T-helper 17 cell (primary cell): ENCODE measurements at places on chromosomes 13 and 19. TPM values are rescaled to one million over a fixed set of nuclear protein-coding genes. Genes with fewer than 3 reads are reported as not detected.

The ACTMAP gene
- total RNA-seq, result 7.8 TPM

The ZNF829 gene
- 3.9 TPM for total RNA-seq

The CCDC169 gene
- total RNA-seq, result not detected

The KLK2 gene
- not detected for total RNA-seq

The ARL11 gene
- total RNA-seq, result not detected

The FPR3 gene
- not detected for total RNA-seq

The IL12RB1 gene
- 56.7 TPM for total RNA-seq

The OR7G1 gene
- not detected for total RNA-seq

- H3K36me3 ChIP-seq, result no peaks in the 10 kb centered on the region
- peaks cover 18% of the 10 kb centered on the region for H3K27me3 ChIP-seq
- no peak overlapping the region for H3K27ac ChIP-seq
- H3K4me1 ChIP-seq, result peaks cover 9% of the 10 kb centered on the region
- DNase-seq, result no peak
These were observed 22.1 kb upstream of the SACS start for GRCh38 chr13:23455401-23456185.

DNA sequence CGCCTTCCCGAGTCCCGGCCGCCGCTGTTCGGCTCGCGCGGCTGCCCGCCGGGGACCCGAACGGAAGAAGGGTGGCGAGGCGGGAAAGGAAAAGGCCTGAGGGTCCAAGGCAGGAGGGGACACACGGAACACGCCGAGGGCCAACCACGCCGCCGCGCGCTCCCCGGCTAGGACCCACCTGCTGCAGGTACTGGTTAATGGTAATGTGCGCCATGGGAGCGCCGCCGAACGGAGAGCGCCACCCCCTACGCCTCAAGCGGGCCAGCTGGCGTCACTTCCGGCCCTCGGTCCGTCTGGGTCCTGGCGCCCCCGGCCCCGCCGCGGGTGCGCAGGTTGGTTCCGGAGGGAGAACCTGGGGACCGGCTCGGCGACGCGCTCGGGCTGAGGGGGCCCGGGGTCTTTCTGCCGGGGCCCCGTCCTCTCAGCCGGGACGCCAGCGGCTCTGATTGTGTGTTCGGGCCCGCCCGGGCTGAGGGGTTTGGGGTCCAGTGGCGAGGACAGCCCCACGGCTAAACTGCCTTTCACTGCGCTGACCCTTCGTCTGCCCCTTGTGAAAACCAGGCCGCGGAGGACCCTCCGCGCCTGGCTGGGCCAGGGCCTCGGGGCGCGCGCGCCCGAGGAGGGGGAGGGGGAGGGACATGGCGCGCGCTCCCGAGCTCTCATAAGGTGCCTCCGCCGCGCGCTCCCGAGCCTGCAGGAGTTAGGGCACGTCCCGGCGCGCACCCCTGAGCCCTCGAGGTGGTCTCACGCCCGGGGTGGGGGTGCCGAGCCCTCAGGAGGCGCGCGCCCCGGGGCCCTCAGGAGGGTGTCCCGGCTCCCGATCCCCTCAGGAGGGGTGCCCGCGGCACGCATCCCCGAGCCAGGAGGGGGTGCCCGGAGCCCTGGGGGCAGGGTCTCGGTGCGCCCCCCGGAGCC, at the start of gene PCID2:
TSS of gene PCID2 (minus strand) at position 249 of the 915 bp plus-strand sequence. CDS start at position 214, 35 bp downstream.
- peak within 1 kb of the TSS; percentile 90 for H3K4me3 ChIP-seq
- peaks cover 41% of the 10 kb centered on the region for H3K4me1 ChIP-seq
- no peaks in the 10 kb centered on the region for H3K27me3 ChIP-seq
- H3K36me3 ChIP-seq, result peaks cover 2% of the 10 kb centered on the region

- no peak for DNase-seq
- no peaks in the 10 kb centered on the region for H3K4me1 ChIP-seq
- no peak overlapping the region for H3K4me3 ChIP-seq
- H3K36me3 ChIP-seq, result peaks cover 2% of the 10 kb centered on the region
- peaks cover 20% of the 10 kb centered on the region for H3K27me3 ChIP-seq
- no peak overlapping the region for H3K27ac ChIP-seq
These were observed 360.4 kb downstream of the KLF5 start for GRCh38 chr13:73419186-73419585.

- peaks cover 6% of the 10 kb centered on the region for H3K4me1 ChIP-seq
- no peak for DNase-seq
- no peak overlapping the region for H3K4me3 ChIP-seq
- H3K27ac ChIP-seq, result no peak overlapping the region
- H3K36me3 ChIP-seq, result no peaks in the 10 kb centered on the region
- H3K27me3 ChIP-seq, result peaks cover 42% of the 10 kb centered on the region
These were observed 80.5 kb downstream of the COL4A2 start for GRCh38 chr13:110387451-110388107.

DNA sequence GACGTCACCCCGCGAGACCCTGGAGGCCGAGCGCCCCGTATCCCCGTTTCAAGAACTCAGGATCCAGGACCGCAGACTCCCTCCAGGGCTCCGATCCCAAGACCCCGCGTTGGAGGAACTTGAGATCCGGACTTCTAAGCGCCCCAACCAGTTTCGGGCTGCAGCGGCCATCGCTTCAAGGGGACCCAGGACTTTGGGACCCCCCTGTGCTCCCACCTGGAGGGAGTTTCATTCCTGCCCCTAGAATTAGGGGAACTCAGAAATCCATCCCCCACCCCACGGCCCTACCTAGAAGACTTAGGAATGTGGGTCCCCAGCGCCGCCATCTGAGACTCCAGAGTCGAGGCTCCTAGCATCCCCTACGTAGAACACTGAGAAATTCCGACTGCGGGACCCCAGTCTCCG, 400 bp downstream of the PLEKHG2 start:
- peaks cover 17% of the 10 kb centered on the region for H3K36me3 ChIP-seq
- no peaks in the 10 kb centered on the region for H3K27me3 ChIP-seq
- H3K4me3 ChIP-seq, result peak overlapping the region; percentile 94
- DNase-seq, result no peak
- H3K27ac ChIP-seq, result peak overlapping the region; percentile 99
- peaks cover 50% of the 10 kb centered on the region for H3K4me1 ChIP-seq

DNA sequence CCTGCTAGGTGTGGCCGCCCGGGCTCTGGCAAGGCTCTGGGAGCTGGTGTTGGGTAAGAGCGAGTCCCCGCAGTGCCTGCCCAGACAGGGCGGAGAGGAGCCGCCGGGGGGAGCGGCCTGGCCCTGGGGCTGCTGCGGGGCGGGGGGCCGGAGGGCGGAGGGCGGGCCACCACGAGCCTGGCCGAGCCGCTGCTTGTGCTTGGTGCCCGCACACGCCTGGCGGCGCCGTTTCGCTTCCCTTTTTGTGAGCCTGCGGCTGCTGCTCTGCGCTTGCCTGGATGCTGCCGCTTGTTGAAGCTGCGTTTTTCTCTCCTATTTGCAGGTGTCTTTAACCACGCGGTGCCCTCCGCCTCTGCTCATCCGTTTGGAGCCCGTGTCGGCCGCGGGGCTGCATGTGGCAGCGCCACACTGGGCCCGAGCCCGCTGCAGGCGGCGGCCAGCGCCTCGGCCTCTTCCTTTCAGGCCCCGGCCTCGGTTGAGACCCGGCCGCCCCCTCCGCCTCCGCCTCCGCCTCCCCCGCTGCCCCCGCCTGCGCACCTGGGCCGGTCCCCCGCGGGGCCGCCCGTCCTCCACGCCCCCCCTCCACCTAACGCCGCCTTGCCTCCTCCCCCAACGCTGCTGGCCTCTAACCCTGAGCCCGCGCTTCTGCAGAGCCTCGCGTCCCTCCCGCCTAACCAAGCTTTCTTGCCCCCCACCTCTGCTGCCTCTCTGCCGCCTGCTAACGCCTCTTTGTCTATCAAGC, 8.5 kb downstream of the PLEKHJ1 start:
- H3K27ac ChIP-seq, result no peak overlapping the region
- H3K4me1 ChIP-seq, result peaks cover 8% of the 10 kb centered on the region
- no peak for DNase-seq
- H3K36me3 ChIP-seq, result peaks cover 5% of the 10 kb centered on the region

DNA sequence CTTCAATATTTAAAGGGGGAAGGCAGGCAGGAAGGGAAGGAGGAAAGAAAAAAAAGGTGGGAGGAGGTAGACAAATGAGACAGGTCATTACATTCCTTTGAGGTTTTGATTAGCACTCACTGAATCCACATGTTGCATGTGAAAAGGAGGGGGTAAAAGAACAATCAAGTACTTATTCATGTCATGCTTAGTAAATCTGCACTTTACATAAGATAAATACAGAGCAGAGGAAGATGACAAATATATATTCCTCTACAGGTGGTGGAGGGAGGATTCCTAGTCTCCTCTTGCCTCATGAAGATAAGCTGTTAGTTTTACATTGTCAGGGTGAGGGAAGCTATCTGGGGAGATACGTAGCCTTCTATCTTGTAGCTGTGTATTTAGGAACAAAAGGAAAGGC, 1645.4 kb upstream of the SPRY2 start:
- DNase-seq, result no peak
- no peaks in the 10 kb centered on the region for H3K36me3 ChIP-seq
- H3K27me3 ChIP-seq, result no peaks in the 10 kb centered on the region
- no peak overlapping the region for H3K4me3 ChIP-seq
- no peaks in the 10 kb centered on the region for H3K4me1 ChIP-seq
- no peak overlapping the region for H3K27ac ChIP-seq

DNA sequence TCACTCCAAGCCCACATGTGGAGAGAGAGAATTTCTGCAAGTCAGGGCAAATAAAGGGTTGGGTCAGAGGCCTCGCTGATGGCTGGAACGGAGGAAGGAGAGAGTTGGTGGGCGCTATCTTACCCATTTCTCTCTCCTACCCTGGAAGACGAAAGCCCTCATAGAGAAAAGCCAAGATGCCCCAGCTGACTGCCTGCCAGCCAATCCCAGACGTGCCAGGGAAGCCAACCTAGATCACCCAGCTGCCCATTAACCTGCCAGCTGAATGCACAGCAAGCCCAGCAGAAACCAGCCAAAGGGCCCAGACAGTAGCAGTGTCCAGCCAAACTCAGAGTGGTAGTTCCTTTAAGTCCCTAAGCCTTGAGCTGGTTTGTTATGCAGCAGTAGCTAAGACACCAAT, 167.0 kb upstream of the ZNF507 start:
- no peak for DNase-seq
- no peak overlapping the region for H3K4me3 ChIP-seq
- H3K27ac ChIP-seq, result no peak overlapping the region

GRCh38 chr13:112574416-112574815, 13.5 kb downstream of the TUBGCP3 start:
- H3K36me3 ChIP-seq, result peaks cover 5% of the 10 kb centered on the region
- peak overlapping the region; percentile 67 for H3K27ac ChIP-seq
- H3K4me3 ChIP-seq, result no peak overlapping the region
- H3K27me3 ChIP-seq, result no peaks in the 10 kb centered on the region
- DNase-seq, result no peak

DNA sequence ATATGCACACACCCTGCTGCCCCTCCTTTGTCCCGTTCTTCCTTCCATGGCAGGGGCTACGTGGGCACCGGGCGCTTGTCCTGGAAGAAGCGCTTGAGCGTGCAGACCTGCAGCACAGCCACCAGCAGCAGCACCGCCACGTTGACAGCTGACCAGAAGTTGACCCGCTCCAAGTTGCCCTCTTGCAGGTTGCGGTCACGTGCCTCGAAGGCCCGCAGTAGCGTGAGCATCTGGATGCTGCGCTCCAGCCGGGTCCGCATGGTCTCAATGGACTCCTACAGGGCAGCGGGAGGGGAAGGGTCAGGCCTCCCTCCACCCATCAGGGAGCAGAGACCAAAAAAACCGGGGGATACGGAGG, 3.1 kb downstream of the TMED1 start:
- peak overlapping the region; percentile 29 for H3K27ac ChIP-seq
- peaks cover 10% of the 10 kb centered on the region for H3K4me1 ChIP-seq
- H3K36me3 ChIP-seq, result no peaks in the 10 kb centered on the region

DNA sequence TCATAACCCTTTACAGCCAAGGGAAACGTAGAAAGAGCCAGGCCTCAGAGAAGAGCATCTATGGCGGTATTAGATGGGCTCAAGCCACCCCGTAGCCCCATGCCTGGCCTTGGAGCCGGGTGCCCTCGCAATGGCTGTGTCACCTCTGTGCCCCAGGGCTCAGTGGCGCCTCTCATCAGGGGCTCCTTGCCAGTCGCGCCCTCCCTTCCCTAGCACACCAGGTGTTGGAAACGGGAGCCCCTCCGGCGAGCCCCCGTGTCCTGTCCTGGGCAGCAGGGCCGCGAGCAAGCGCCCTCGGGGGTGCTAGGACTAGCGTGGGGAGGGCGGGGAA, 453 bp downstream of the ZNF256 start:
- no peak for DNase-seq
- H3K4me1 ChIP-seq, result no peaks in the 10 kb centered on the region
- H3K27me3 ChIP-seq, result no peaks in the 10 kb centered on the region

DNA sequence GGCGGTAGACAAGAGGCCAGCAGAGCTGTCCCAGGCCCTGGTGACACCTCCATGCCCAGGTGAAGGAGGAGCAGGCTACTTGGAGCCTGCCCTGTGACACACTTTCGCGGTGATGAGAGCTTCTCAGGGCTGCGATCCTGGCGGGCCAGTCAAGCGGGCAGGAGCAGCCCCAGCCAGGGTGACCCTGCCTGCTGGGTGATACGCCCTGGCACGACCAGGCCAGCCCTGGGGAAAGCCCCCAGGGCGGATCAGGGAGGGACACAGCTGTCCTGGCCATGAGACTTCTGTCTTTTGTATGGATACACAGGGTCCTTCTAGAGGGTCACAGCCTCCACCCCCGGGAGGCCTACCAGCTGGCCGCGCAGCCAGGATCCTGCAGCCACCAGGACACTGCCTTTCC, 13.1 kb downstream of the DNM2 start:
- DNase-seq, result no peak
- H3K27me3 ChIP-seq, result no peaks in the 10 kb centered on the region
- H3K36me3 ChIP-seq, result no peaks in the 10 kb centered on the region
- peak overlapping the region; percentile 100 for H3K27ac ChIP-seq
- peak overlapping the region; percentile 80 for H3K4me3 ChIP-seq

- H3K4me3 ChIP-seq, result no peak overlapping the region
- no peak for DNase-seq
- peaks cover 2% of the 10 kb centered on the region for H3K36me3 ChIP-seq
- H3K27ac ChIP-seq, result no peak overlapping the region
These were observed 17.3 kb downstream of the ZFR2 start for GRCh38 chr19:3851254-3852176.

GRCh38 chr13:83327091-83327490, 555.2 kb downstream of the SLITRK1 start:
- no peak overlapping the region for H3K4me3 ChIP-seq
- H3K36me3 ChIP-seq, result no peaks in the 10 kb centered on the region
- no peaks in the 10 kb centered on the region for H3K27me3 ChIP-seq

- no peaks in the 10 kb centered on the region for H3K4me1 ChIP-seq
- H3K4me3 ChIP-seq, result no peak overlapping the region
- H3K27ac ChIP-seq, result no peak overlapping the region
- no peak for DNase-seq
- H3K27me3 ChIP-seq, result peaks cover 12% of the 10 kb centered on the region
- no peaks in the 10 kb centered on the region for H3K36me3 ChIP-seq
These were observed 72.9 kb downstream of the FGF14 start for GRCh38 chr13:102328909-102329308.

- peaks cover 2% of the 10 kb centered on the region for H3K36me3 ChIP-seq
- no peaks in the 10 kb centered on the region for H3K4me1 ChIP-seq
- no peak overlapping the region for H3K27ac ChIP-seq
These were observed 261.7 kb downstream of the LHFPL6 start for GRCh38 chr13:39341251-39341650.
